HCT116 (cell line): ENCODE measurements at places on chromosomes 2 and 18.

DNA sequence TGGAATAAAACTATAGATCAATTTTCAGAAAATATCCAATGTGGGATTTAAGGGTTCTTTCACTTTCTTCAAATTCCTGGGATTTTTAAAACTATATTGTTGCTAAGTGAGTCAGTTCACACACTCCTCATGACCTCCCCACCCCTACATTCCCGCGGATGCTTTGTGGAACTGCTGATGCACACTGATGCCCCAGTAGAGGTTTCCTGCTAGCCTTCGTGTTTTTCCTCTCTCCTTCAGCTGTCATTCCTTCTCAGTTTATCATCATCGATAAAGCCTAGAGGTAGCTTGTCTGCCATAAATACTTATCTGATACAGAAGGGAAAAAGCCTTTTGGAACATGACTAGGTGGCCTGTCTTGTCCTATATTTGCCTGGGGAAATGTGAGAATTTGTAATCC, 67.4 kb upstream of the GALNT5 start:
- no peak for DNase-seq

DNA sequence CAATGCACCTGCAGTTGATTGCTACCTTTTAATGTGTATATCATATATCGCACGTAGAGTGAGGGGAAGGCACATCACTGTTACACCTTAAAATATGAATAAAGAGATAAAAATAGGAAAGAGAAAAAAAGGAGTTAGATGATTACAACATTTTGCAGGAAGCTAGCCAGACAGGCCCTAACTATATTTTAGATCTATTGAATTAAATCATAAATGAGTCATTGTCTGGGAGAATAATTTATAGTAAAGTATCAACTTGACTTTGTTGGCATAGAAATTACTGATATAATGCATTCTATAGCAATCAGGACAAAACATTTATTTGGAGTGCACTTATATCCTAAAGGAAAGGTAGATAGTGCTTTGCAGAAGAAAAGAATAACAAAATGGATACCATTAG, 384.9 kb upstream of the NXPH2 start:
- DNase-seq: no peak

- DNase-seq: no peak
Observed at GRCh38 chr2:14428056-14428455, 204.5 kb upstream of the LRATD1 start.

- DNase-seq: no peak
Observed at GRCh38 chr18:67222887-67223286, 293.6 kb downstream of the DSEL start.

DNA sequence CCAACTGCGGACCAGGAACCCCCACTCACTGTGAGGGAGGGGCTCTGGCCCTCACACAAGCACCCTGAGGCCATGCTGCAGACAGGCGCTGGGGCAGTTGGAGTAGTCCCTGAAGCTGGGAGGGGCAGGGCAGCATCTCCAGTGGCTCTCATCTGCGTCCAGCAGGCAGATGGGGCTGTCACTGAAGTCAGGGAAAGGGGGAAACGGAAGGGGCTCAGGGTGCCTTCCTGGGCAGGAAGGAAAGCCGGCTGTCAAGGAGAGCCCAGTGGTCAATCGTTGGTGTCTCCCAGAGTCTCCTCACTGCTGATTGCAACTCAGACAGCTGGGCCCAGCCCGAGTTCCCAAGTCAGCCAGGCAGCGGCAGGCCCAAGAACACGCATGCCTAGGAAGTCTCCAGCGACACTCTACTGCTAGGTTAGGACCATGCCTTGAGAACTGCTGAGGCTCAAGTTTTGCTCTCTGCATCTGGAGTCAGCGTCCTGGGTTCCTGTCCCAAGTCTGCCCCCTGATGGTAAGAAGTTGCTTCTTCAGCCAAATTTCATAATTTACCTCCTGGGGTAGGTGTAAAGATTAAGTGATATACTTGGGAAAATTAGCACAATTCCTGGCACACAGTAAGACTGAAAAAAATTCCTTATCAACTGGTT, 27.4 kb upstream of the NMUR1 start:
- peak; percentile 61 for DNase-seq

DNA sequence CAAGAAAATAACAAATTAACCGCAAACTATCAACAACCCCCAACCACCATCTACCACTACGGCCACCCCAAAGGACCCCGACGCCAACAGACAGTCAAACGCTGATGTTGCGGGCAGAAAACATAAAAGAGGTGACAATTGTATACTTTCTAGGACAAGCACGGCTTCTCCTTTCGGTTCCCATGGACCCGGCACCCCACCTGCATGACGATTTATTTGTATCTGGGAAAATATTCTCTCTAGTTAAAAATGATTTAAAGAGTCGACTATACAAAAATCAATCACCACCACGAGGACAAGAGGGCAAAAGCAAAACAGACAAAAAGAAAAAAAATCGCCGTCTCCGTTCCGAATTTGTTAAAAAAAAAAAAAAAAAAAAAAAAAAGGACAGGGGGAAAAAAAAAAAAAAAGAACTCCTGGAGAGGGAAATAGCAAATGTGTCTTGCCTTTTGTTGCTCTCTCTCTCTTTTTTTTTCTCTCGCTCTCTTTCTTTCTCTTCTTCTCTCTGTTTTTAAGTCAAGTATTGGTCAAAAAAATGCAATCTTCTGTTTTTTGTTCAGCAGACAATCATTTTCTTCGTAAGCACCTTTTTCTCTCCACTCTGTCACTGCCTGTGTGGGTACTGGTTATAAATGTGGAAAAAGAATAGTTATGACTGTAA, 3.6 kb downstream of the SIX3 start:
- no peak for DNase-seq

- DNase-seq: no peak
Observed at GRCh38 chr2:68309426-68309825, 10.3 kb downstream of the CNRIP1 start.

DNA sequence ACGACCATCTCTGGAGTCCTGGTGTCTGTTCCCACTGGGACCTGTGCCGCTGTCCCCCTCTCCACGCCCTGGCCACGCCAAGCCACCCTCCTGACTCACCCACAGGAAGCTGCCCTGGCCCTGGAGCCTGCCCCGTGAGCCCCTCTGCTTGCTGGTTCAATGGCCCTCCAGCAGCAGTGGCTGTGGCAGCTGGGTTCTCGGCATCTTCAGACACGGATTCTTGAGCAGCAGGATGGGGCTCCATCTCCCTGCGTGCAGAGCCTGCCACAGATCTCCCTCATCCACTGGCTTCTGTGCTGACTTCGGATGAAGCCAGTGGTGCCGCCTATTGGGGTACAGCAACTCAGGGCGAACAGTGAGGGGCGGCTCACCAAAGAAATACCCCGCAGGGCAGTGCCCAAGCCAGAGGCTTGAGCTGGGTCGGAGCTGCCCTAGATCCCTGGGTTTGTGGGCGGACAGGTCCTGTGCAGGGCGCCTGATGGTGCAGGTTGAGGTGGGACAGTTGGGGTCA, 14.0 kb downstream of the CAPN10 start:
- DNase-seq: no peak

DNA sequence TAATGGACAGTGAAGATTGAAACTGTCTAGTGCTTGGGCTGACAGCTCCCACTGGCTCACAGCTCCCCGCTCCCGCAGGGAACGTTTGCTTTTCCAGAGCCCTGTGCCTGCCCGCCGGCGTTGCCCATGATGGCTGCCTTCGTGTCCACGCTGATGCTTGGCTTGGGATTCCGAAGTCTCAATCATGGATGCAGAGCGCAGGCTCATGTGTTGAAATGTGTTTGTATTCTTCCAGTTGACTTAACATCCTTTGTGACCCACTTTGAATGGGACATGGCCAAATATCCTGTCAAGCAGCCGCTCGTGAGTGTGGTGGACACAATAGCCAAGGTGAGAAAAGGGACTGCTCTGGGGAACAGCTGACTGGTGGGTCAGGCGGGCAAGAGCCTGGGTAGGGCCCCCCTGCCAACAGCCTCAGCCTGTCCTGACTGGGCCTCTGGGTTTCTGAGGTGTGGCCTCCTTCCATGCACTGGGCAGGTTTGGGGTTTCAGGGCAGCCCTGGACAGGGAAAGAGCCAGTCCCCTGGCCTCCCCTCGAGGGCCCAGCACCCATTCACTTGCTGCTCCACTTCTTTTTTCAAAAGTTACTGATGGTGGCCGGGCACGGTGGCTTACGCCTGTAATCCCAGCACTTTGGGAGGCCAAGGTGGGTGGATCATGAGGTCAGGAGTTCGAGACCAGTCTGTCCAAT, 42.8 kb downstream of the ATP6V1C2 start:
- no peak for DNase-seq

DNA sequence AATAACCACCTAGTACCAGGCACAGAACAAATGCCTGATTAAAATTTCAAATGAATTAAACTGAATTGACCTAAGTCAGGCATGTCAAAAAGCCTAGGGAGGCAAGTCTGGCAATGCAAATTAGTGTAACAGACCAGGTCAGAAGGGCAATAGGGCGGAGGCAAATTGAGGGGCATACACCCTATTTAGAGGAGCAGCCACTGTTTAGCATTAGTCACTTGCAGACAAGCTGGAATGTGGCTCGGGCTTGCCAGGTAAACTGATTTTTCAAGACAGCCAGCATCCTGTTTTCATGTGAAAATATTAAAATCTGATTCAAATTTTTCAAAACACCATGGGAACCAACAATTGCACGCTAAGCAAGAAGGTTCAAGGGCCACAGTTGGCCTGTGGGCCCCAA, 160.3 kb downstream of the EN1 start:
- no peak for DNase-seq

DNA sequence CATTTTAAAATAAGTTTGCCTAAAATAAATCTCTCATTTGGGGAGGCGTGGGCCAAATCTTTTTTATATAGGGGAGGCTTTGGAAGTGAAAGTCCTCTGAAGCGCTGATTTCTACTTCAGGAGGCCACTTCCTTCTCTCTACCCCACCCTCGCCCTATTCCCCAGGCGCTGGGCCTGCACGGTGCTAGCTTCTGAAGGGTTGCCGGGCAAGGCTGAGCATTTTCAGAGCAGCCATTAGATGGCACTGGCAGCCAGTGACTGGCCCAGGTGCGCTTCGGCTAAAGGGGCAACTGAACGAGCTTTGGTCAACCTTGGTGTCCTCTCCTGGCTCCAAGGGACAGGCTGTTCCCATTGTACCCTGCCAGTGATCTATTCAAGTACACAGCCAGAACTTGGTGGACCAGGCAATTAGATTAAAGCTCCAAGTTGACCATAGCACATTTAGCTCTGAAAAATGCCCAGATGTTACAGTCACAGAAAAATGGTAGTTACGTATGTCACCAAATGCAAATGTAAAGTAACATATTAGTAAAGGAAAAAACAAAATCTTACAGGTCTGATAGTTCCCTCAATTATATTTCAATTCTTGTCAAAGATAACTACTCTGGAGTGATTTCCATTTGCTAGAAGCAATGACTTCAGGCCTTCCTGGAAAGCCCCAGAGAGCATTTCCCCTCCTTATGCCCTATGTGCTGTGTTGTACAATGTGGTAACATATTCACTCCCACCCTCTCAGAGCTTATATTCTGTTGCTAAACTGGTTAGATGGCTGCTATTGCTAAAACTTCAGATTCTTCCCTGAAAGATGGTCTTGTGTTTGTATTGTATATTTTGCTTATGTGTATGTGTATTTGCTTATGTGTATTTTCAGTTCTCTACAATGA, 2.1 kb downstream of the POMC start:
- peak; percentile 35 for DNase-seq

DNA sequence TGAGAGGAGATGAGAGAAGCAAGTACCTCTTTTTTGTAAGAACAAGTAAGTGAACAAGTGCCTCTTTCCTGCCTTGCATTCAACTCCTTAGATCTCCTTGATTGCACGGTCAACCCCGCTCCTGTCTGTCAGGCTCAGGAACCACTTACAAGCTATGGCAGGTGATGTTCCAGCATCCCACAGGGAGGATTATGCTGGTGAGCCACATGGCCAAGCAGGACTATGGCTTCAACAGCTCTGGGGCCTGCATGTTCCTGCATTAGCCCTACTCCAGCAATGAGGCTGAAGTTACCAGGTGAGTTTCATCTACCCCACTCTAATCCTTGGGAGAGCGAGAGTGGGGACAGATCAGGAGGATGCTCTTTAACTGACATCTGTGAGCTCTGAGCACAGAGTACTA, 29.5 kb downstream of the TTC32 start:
- no peak for DNase-seq

- no peak for DNase-seq
Observed at GRCh38 chr2:37615804-37616676, 55.4 kb downstream of the CDC42EP3 start.

DNA sequence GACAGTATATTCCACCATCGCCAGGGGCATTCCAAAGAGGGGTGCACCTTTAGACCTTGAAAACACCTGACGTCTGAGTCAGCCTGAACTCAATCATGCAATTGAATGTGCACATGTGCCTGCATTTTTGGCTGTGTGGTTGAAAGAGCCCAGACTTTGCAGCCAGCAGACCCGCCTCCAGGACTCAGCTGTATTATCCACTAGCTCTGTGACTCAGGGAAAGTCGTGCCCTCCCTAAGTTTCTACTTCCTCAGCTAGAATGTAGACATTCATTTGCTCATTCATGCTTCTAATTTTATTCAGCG, 94.2 kb downstream of the LRRC30 start:
- no peak for DNase-seq

GRCh38 chr2:195601361-195601760, 55.7 kb upstream of the SLC39A10 start:
- DNase-seq: no peak

- DNase-seq: no peak
Observed at GRCh38 chr2:155382776-155383175, 684.3 kb downstream of the KCNJ3 start.

- no peak for DNase-seq
Observed at GRCh38 chr2:8028436-8028835, 653.4 kb upstream of the ID2 start.

GRCh38 chr18:59718464-59719157, 21.4 kb upstream of the CCBE1 start:
- no peak for DNase-seq

DNA sequence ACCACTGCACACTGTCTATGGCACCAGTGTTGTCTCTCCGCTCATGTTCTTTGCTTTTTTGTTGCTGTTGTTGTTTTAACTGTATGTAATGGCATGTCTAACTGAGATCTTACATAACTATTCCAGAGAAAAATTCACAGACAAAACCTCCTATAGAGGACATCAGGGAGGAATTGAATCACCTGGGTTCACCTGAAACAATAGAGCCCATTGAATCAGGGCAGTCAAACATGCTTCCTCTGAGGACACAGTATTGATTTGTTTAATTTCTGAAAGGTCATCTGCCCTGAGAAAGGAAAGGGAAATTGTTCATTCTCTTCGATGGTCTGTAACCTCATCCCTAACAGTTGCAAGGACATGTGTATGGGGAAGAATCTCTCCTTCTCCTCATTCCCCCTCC, 237.5 kb downstream of the SRBD1 start:
- no peak for DNase-seq

DNA sequence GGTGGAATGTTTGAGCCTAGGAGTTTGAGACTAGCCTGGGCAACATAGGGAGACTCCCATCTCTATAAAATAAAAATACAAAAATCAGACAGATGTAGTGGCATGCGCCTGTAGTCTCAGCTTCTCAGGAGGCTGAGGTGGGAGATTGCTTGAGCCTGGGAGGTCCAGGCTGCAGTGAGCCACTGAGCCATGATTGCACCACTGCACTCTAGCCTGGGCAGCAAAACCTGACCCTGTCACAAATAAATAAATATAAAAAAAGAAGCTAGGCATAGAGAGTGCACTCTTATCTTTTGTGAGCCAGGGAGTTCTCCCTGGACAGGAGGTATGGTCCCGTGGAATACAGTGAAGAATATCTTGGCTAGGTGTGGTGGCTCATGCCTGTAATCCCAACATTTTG, 11.0 kb upstream of the KYNU start:
- no peak for DNase-seq

GRCh38 chr2:9488583-9489547, 14.5 kb downstream of the IAH1 start:
- DNase-seq: no peak
